Cerebellar cortex (tissue), 1 donor: ENCODE measurements at places on chromosomes 3 and 15.

GRCh38 chr3:112121577-112122547 lies 11.2 kb downstream of the GCSAM start:
- DNase-seq: no peak

- no peak for DNase-seq
Observed at GRCh38 chr3:40975711-40976121, 223.6 kb upstream of the CTNNB1 start.

DNA sequence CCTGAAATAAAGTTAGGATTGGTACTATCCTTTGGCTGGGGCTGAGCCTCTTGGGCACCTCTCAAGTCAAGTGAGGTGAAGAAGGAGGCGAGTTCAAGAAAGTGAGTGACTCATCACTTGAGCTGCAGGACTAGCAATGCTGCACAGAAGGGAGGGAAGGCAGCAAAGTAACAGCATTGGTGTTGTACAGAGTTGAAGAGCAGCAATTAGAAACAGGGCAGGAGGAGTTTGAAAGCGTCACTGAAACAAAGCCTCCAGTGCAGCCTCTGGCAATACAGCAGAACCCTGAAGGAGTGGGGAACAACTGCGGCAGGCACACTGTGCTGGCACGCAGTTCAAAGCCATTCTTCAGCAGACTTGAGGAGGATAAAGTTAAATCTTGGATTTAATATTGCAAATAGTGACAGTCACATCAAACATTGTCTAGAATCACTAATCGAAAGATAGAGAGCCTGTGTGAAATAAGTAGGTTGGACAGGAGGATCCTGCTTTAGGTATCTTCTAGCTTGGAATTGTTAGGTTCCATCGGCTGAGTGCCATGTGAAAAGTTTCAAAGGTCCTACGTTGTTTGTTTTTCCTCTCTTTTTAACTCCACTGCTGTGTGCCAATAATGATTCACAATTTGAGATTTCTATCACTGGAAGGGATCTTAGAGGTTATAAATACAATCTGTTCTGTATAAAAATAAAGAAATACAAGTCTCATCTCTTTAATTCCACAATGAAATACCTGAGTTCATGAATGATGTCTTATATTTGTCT lies 479.8 kb downstream of the NAALADL2 start:
- no peak for DNase-seq

GRCh38 chr3:169280010-169280585 lies 383.4 kb downstream of the MECOM start:
- DNase-seq: no peak

DNA sequence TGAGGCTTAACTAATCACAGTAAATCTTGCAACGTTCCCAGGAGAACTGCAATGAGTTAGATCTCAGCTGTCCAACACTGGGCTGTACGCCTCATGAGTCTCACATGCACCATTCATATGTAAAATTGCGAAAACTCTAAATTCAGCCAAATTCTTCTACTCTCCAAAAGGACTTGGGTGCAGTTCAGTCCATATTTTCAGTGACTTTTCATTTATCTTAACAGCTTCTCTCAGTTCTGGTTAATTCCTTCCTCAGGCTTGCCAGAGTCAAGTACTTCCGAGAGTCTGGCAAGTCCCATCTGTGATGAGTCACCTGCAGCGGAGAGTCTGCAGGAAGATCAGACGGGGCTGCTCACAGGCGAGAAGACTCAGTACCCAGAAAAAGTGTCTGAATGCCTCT lies 11.5 kb downstream of the CCDC80 start:
- DNase-seq: no peak

- no peak for DNase-seq
Observed at GRCh38 chr3:112459750-112460149, 39.5 kb downstream of the BTLA start.

DNA sequence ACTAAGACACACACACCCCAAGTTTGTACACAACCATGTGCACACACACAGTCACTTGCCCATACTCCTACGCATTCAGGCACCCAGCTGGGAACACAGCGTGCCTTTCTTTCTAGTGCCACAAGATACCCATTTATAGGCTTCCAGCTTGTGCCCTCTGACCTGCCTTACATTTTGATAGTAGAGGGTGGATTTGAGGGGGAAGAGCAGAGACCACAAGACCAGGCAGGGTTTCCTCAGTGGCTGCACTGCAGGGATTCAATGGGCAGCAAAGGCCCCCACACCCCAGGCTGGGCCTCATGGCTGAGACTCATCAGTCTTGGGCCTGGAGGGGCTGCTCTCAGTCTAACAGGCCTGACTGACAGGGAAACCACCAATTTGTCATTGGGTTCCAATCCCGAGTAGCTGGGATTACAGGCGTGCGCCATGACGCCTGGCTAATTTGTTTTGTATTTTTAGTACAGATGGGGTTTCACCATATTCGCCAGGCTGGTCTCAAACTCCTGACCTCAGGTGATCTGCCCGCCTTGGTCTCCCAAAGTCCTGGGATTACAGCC lies 18.8 kb upstream of the ANKDD1A start:
- no peak for DNase-seq
